ENCODE measurements at places on chromosomes 3 and 15.

DNA sequence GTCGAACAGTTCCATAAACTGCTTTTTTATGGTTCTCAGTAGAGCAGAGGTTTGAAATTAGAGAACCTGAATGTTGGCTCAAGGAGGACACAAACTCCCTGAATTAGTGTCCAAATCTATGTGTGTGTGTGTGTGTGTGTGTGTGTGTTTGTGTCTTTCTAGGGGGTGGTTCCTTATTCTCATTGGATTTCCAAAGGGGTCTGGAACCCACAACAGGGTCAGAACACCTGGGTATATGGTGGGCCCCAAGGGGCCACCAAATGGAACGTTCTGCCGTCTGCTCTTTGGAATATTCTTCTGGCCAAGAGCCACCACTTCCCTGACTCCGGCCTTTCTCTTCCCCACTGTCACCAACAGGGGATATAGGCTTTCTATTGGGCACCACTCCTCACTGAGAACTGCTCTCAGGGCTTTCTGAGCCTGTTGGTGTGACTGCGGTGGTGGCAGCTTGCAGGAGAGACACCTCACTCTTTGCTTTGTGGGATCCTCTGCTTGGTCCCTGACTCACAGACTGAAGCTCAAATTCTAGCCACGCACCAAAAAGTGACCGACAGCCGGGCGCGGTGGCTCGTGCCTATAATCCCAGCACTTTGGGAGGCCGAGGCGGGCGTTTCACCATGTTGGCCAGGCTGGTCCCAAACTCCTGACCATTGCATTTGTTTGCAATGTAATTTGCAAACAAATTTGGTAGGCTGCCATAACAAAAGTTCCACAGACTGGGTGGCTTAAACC is 47.5 kb upstream of the IDH2 start:
- DNase-seq: no peak

DNA sequence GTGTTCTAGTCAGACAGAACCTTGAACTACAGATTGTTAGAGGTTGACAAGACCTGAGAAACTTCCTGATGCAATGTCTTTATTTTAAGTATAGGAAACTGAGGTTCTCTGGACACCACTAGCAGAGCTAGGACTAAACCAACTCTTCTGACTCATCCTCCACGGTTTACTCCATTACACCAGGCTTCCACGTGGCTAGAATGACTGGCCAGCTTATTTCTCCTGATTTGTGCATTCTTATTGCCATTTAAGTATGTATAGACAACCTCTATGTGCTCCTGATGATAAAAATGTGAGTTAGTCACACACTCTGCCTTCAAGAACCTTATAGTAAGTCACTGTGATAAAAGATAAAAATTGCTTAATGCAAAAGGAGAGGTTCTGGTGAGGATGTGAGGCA is 182.7 kb downstream of the MEX3B start:
- no peak for DNase-seq

DNA sequence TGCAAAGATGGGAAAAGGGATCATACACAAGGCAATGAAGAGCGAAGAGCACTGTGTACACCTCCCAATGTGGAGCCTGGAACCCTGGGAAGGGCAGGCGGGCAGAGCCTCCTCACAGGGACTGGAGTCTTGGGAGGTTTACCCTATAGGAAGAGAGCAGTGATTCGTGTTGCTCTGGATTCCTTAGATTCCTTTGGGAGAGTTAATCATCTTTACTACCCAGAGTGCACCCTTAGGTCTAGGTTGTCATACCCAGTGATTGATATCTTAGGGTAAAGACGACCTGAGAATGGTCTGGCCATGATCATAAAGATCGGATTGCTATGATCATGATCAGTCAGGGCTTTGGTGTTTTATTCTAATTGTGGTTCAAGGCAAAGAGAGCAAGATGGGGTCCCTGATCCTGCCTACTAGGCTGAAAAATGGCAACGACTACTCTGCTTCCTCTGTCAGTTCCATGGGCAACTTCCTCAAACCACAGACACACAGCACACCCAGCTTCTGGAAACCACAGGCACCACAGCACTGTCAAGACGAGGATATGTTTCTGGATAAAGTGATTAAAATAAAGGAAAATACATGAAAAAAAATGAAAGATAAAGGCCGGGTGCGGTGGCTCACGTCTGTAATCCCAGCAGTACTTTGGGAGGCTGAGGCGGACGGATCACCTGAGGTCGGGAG is 20.4 kb upstream of the MAP6D1 start:
- no peak for DNase-seq

- no peak for DNase-seq
Observed at GRCh38 chr3:159978353-159978752, 10.3 kb upstream of the IL12A start.

DNA sequence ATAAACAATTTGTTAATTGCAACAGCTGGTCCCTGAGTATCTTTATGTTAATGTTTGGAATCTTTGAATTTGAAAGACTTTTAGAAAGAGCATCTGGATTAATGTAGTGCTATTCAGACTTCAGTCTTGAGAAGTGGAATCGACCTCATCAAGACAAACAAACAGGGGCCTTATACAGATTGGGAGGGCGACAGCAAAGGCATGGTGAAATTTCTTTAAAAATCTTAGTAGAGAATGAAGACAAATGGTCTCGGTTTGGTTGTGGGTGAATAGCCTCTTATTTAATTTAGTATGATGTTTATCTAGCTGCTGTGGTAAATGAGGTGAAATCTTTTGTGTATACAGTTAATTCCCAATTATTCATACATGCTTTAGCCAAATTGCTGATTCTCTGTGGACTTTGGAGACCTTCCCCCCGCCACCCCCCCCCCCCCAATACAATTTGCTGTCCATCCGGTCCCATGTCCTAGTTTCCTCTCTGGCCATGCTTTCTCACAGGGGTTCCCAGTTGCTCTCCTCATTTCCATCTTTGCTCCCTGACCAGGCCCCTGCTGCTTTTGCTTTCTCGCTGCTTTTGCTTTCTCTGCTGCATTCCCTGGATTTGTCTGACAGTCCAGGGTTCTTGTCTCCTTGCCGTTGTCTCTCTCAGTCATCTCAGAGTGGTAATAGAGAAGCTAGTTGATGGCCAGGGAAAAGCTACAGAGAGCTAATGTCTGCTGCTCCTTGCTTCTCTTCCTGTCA is 135.3 kb downstream of the FNDC3B start:
- no peak for DNase-seq

- DNase-seq: no peak
Observed at GRCh38 chr3:106398891-106399600, 530.2 kb upstream of the CBLB start.

DNA sequence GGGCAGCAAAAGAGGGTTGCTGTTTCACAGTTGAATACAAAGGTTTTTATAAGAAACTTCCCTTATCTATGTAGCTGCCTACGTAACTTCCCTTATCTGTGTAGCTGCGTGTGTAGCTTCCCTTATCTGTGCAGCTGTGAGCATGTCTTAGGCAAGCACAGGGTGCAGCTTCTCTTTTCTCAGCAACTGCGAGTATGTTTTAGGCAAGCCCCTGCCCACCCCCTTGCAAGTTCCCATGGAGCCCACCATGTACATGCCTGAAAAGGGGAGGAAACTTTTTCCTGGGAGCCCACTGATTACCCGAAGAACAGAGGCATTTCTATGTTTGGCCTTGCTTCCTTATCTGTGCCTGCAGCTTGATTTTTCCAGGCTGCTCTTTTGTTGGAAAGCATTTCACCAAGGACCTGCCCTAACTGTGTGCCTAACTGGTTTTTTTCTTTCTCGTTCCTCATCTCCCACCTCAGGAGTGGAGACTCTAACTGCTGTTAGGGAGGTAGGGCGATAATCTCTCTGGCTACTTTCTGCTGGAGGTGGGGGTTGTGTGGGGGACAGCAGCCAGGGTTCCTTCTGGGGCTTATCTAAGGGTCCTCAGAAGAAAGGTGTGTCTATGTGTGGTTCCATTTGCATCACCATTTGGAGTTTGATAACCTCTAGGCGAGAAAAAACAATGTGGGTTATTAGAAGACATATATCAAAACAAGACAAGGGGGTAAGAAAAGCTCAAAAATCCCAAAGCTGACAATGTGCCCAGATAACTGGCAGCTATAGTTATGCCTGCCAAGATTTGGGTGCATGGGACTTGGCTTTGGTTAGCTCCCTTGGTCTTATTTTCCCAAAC is 26.0 kb downstream of the SORD start:
- DNase-seq: no peak

GRCh38 chr3:145333931-145334330 is 827.1 kb downstream of the PLOD2 start:
- DNase-seq: no peak

GRCh38 chr15:70436428-70436827 is 326.9 kb downstream of the UACA start:
- DNase-seq: no peak

GRCh38 chr3:73556520-73557372 is 68.0 kb downstream of the PDZRN3 start:
- DNase-seq: no peak
